ENCODE measurements at places on chromosomes 5 and 9.

DNA sequence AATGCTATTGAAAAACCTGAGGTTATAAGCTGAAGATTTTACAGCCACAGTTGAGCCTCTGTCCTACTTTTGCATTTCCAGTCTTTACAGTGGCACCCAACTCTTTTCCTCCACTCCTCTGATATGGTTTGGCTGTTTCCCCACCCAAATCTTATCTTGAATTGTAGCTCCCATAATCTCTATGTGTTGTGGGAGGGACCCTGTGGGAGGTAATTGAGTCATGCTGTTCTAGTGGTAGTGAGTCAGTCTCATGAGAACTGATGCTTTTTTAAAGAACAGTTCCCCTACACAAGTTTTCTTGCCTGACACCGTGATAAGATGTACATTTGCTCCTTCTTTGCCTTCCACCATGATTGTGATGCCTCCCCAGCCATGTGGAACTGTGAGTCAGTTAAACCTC lies 646.1 kb upstream of the SEMA6A start:
- no peak for DNase-seq

DNA sequence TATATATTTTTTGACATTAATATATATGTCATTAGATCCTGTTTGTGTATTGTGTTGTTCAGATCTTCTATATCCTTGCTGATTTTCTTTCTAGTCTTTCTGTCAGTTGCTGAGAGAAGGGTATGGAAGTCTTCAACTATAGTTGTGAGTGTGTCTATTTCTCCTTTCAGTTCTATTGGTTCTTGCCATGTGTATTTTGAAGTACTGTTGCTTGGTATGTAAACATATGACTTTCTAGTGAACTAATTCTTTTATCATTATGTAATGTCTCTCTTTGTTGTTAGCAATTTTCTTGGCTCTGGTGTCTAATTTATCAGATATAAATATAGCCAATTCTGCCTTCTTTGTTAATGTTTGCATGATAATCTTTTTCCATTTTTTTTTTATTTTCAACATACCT lies 84.3 kb upstream of the CAST start:
- DNase-seq = no peak

- no peak for DNase-seq
These were observed 165.3 kb upstream of the SLC27A6 start for GRCh38 chr5:128799945-128800344.

GRCh38 chr9:4855841-4856240 lies 63.1 kb downstream of the RCL1 start:
- no peak for DNase-seq

- DNase-seq = no peak
These were observed 8.6 kb upstream of the TMEM250 start for GRCh38 chr9:136127313-136127712.

GRCh38 chr5:157280927-157281326 lies 15.0 kb downstream of the CYFIP2 start:
- no peak for DNase-seq

GRCh38 chr5:112217843-112218579 lies 201.1 kb downstream of the EPB41L4A start:
- DNase-seq = no peak

DNA sequence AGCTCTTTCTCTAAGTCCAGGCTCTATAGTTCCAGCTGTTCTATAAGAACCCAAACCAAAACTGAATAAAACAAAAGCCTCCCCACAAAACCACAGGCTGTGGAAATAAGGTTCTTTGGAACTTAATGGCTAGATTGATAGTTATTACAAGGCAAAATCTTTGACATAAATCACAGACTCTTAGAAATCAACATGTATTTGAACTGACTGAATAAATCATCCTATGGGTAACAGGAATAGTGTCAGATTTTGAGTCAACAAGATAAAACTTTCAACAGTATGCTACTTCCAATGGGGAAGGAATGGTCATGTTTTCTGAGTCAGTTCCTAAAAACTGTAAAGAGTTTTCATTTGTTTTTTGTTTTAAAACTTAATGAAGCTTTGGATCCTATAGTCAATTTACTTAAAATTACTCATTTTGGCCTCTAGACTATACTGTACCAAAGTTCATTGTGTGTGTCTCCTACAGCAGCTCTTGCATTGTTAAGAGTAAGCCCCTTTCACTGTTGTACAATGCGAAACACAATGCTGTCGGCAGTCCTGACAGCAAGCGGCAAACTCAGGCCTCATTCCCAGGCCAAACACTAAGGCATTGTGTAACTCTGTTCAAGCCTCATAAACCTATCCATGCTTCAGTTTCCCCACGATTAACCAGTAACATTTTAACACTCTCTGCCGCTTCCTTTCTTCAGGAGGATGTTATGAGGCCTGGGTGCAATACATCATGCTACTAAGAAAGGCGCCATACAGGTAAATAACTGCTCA lies 134.1 kb downstream of the ARL15 start:
- DNase-seq = no peak

- no peak for DNase-seq
These were observed 13.6 kb upstream of the FUBP3 start for GRCh38 chr9:130565792-130566191.

- no peak for DNase-seq
These were observed 10.9 kb upstream of the ZDHHC11 start for GRCh38 chr5:861442-862366.

DNA sequence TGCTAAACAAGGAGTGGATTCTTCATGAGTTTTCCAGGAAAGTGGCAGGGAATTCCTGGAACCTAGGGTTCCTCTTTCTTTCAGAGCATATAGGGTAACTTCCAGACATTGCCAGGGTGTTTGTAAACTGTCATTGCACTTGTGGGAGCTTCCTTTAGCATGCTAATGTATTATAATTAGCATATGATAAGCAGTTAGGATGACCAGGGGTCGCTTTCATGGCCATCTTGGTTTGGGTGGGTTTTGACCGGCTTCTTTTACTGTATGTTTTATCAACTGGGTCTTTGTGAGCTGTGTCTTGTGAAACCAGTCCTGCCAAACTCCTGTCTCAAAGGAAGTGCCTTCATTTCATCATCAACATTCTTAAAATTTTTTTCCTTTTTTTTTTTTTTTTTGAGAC lies 11.9 kb upstream of the MELK start:
- no peak for DNase-seq

- DNase-seq = no peak
These were observed 753 bp downstream of the RPS6 start for GRCh38 chr9:19379283-19379682.

DNA sequence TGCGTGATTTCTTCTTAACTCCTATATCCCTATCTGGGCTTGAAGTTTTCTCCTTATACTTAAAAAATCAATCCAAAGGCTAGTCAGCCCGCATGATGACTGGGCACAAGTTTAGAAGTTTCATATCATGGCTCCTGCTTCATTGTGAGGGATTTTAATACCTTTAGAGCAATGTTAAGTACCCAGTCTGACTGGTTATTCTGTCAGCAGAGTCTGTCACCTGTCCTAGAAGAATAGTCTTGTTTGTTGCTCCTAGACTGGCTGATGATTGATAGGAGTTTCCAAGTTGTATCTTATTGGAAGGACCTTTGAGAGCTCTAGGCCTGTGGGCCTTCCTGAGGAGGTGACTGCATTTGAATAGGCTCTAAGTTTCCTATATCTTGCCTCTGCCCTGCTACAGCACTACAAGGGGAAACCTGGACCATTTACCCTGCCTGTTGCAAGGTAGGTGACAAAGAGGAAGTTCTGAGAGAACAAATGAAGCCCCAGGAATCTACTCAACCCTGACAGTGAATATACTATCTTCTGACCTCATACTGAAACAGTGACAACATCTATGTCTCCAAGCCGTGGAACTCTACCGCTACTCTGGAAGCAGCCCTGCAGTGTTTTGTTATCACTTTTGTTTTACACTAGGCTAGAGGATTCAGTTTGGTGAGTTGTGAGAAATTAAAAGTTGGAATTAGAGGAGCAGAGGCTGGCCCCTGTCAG lies 66.5 kb downstream of the F2RL2 start:
- DNase-seq = peak; percentile 79

- DNase-seq = peak; percentile 51
These were observed 32.7 kb downstream of the TMEFF1 start for GRCh38 chr9:100505564-100506159.

DNA sequence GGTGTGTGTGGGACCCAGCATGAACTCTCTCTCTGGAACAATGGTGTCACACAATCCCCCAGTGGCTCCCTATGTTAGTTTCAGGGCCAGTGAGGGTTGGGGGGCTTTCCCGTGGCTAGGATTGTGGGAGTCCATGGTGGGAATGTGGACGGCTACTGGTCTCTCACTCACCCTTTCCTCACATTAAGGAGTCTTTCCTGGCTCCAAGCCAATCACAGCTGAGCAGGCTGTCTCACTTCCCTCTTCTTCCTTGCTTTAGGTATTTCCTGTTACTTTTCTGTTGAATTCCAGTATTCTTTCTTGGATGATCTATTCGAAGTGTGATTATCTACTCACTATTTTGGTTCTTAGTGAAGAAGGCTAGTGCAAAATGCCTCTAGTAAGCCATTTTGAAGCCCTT lies 324.4 kb upstream of the MPDZ start:
- no peak for DNase-seq

DNA sequence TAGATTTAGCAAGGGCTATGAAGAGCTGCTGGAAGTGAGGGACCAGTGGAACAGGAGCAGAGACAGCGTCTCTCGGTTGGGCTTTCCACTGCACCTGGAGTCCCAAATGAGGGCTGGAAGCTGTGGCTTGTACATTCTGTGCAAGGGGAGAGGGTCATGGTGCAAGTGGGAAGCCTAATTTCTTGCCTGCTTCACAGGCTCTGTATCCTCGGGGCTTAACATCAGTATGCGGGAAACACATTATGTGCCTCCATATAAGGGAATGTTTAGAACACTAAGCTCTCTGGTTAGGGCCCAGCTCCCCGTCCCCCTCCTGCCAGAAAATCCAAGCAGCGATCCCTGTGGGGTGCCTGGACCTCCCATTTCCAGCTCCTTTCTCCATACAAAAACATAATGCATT lies 89.0 kb upstream of the NIPAL4 start:
- no peak for DNase-seq

GRCh38 chr9:90641884-90642487 lies 638 bp downstream of the DIRAS2 start:
- no peak for DNase-seq

DNA sequence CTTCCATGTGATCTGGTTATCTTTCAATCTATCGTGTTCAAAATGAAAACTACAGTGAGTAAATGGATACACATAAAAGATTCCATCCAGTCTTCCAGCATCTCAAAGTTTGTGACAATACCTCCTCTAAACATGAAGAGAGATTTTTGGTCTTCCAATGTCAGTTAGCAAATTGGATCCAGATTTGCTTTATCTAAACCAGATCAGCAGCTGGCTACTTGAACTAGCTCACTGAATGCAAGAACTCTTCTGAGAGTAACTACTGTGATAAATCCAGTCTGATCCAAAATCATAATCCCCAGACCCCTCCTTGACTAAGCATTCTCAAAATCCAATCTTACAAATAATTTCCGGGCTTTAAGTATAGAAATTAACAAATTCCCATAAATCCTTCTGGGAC lies 2177.9 kb upstream of the C9orf72 start:
- no peak for DNase-seq

- no peak for DNase-seq
These were observed 1114.9 kb upstream of the C9orf72 start for GRCh38 chr9:28688172-28688571.

GRCh38 chr9:35905912-35906679 lies at the start of gene HRCT1:
Gene HRCT1, plus strand, starts transcription at chr9:35906202. Its CDS starts 86 bp downstream, at chr9:35906288.
- DNase-seq = no peak

DNA sequence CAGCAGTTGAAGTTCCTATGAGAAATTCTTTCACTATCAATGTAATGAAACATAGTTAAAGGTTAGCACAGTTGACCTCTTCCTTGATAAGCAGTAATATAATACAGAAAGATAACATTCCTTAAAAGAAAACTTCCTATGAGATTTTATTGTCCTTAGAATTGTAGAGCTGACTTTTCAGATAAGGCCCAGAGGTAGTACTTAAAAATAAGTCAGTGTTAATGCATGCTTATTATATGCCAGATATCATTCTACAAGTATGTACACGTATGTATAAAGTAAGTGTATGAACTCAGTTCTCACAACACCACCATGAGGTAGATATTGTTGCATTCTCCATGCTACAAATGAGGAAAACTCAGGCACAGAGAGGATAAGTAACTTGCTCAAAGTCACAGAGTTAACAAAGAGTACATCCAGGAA lies 15.3 kb downstream of the AP3S1 start:
- no peak for DNase-seq

DNA sequence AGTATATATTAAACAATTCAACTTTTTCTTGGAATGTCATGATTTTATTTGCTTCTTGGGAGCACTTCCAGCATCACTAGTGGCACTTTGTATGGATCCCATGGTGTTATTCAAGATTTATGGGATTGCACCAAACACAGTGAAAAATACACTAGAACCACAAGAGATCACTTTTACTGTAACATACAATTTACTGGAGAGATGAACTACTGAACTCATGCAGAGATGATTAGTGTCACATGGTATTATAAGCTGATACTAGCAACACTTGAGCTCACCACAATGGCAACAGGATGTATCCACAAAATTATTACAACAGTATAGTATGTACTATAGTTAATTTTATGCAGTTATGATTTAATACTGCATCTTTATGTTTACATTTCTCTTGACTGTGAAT lies 16.3 kb upstream of the SLC36A2 start:
- DNase-seq = no peak

DNA sequence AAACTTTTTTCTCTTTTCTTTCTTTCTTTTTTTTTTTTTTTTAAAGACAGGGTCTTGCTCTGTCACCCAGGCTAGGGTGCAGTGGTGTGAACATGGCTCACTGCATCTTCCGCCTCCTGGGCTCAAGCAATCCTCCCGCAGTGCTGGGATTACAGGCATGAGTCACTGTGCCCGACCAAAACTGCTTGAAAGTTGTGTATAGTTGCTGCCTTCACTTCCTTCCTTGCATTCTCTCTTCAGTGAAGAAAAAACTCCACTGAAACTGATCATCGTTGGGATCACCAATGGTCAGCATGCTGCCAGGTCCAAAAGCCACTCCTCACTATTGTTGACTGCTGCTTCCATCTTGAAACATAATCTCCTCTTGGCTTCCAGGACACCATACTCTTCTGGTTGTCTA lies 66.6 kb upstream of the CTNNA1 start:
- DNase-seq = no peak

- DNase-seq = no peak
These were observed 538.3 kb upstream of the PTGER4 start for GRCh38 chr5:40141418-40141817.

DNA sequence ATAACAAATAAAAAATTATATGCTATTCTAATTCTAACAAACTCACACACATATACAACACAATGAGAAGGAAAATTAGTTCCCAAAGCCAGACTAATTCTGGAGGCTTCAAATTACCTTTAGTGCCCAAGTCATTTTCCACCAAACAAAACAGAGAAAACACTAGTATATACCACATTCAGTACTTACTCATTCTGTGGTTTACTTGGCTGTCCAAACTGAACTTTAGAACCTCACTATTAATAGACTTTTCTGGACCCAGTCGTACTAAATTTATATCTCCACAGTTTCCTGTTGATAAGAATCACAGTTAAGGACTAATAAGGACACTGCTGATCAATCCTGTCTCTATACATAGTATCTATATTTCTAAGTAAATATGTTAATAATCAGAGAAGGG lies 66.4 kb downstream of the SETX start:
- no peak for DNase-seq

GRCh38 chr5:116534964-116535651 lies 39.5 kb downstream of the SEMA6A start:
- DNase-seq = no peak

- no peak for DNase-seq
These were observed 550.1 kb upstream of the ZNF462 start for GRCh38 chr9:106312906-106313305.
